NCI-H446 (cell line): ENCODE measurements at places on chromosomes 3 and 15.

- no peak for DNase-seq
These were observed 697 bp downstream of the CHSY1 start for GRCh38 chr15:101250873-101251829.

DNA sequence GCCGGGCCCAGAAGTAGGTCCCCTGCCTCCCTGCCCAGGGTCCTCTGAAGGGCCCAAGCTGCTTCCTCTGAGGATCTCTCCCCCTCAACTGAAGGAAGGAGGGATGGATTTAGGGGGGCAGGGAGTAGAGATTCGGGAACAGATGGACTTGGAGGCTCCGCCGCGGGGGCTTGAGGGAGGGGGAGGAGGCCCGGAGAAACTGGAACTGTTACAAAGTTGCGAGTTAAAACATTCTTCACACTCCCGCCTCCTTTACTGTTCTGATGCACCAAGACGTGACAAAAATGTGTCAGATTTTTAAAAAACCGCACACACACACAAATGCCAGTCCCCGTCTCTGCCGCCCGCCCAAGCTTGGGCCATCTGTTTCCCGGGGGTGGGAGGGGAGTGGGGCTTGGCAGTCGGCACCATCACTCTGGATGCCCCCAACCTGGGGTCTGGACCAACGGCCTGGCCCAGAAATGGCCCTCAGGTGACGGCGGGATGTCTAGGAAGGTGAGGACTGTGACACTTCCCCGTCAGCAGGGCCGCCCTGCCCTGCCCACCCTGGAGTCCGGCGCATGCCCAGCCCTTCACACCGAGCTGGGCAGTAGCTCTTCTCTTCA lies 25.0 kb upstream of the LINGO1 start:
- no peak for DNase-seq

DNA sequence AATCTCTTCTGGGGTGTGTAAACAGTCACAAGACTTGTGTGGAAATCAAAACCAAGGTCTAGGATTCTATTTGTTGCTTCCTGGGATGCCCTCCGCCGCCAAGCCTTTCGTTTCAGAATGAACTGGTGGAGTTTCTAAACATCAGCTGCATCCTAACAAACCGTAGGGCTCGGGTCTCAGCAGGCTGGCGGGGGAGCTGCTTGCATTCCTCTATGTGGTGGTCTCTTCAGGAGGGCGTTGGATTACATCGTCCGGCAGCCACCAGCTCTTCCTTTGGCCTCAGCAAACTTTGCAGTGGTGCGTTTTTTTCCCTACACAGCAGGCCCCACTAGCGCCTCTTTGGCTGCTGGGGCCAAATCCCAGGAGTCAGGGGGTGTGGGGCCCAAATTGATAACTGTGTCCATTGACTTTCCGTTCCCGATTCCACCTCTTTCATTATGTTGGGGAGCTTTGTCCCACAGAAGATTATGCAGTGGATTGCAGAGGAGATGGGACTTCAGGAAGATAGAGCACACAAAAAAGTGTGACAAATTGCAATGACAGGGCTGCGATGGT lies 390.0 kb upstream of the NR2F2 start:
- DNase-seq, result no peak

GRCh38 chr15:59696332-59696731 lies 7.2 kb upstream of the BNIP2 start:
- no peak for DNase-seq

GRCh38 chr3:182921665-182922355 lies 58.5 kb downstream of the DCUN1D1 start:
- no peak for DNase-seq

DNA sequence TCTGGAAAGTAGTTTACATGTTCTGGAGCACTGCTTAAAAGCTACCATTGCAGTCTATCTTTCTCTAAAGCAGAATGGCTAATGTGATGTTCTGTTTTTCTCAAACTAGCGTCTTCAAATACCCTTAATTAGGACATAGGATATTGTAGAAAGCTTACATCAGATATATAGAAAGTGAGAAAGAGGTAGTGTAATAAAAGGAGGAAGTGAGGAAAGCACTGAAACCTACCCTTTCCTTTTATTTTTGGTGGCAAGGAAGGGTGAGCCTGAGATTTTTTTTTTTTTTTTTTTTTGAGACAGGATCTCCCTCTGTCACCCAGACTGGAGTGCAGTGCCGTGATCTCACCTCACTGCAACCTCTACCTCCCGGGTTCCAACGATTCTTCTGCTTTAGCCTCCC lies 9.4 kb downstream of the SENP2 start:
- DNase-seq, result no peak

- no peak for DNase-seq
These were observed 220.7 kb downstream of the CD47 start for GRCh38 chr3:107870096-107870495.
